Urothelium cell line (cell line): ENCODE measurements at places on chromosomes 7 and 10.

- DNase-seq = no peak
These were observed 59.3 kb downstream of the ARHGAP22 start for GRCh38 chr10:48545462-48546145.

DNA sequence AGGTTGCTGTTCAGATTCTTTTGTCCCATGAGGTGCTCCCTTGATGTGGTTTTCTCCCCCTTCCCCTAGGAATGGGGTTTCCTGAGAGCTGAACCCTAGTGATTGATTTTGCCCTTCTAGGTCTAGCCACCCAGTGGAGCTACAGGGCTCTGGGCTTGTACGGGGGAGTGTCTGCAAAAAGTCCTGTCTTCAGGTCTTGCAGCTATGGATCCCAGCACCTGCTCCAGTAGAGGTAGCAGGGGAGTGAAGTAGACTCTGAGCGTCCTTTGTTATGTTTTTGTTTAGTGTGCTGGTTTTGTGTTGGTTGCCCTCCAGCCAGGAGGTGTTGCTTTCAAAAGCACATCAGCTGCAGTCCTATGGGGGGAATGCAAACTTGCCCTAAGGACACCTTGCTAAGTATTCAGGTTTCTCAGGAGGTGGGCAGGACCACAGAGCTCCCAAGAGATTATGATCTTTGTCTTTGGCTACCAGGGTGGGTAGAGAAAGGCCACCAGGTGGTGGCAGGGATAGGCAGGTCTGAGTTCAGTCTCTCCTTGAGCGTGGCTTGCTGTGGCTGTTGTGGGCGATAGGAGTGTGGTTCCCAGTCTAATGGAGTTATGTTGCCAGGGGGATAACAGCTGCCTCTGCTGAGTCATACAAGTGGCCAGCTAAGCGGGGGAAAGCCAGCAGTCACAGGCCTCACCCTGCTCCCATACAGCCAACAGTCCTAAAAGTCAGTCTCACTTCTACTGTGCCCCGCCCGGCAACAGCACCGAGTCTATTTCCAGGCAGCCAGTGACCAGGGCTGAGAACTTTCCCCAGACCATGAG, 92.4 kb upstream of the JCAD start:
- peak; percentile 72 for DNase-seq

DNA sequence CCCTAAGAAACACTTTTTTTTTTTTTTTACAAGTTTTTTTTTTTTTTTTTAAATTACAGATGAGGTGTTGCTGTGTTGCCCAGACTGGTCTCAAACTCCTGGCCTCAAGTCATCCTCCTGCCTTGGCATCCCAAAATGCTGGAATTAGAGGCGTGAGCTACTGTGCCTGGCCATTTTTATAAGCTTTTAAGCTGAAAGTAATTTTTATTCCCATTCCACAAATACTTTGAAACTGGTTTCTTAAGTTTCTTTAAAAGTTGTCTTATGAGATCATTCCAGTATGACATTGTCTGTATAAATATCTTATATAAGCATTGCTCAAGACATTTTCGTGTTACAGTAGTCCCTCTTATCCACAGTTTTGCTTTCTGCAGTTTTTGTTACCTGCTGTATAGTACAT, 61.4 kb upstream of the CYP26C1 start:
- DNase-seq = no peak

- no peak for DNase-seq
These were observed 156.7 kb downstream of the RAPGEF5 start for GRCh38 chr7:22200238-22200637.

GRCh38 chr10:6187278-6187677, 15.5 kb upstream of the PFKFB3 start:
- DNase-seq = no peak

DNA sequence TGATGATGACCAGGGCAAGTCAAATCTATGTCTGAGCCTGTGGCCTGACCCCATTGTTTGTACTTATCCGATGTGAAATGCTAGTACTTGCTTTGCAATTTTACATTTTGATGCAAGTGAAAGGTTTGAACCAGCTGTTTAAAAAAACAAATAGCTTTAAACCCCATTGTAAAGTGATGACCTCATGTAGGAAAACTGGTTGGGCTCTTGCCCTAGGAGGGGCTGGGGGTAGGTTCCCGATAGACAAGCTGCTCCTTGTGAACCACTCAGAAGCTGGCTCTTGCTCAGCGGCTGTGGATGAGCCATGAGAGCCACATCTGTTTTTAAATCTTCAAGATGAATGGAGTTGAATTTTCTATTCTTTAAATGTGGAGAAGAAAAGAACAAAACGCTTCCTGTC, 185.3 kb downstream of the WDR11 start:
- DNase-seq = no peak

DNA sequence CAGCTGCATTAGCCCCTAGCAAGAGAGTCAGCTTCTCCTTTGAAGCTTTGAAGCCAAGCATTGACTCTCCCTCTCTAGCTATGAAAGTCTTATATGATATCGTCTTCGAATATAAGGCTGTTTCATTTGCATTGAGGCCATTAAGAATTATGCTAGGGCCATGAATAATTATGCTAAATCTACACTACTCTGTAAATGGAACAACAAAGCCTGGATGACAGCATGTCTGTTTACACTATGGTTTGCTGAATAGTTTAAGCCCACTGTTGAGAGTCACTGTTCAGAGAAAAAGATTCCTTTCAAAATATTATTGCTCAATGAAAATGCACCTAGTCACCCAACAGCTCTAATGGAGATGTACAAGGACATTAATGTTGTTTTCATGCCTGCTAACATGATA, 52.8 kb downstream of the ZNF438 start:
- no peak for DNase-seq

DNA sequence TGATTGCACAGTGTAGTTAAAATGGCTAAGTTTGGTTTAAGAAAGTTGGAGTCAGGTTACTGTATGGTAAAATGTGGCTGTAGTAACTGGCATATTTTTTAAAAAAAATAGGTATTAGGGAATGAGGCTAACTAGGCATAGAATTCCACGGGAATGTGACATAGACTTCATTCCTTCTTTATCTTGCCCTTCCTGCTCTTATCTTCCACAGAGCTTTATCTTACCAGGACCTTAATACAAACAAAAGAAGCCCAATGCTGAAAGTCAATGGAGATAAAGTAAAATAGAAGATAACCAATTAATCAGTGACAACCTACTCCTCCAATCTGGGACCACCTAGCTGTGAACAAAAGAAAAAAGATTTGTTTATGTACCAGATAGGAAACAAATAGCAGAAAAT, 58.1 kb downstream of the TET1 start:
- no peak for DNase-seq

- DNase-seq = no peak
These were observed 100.3 kb downstream of the EPC1 start for GRCh38 chr10:32246685-32247084.

DNA sequence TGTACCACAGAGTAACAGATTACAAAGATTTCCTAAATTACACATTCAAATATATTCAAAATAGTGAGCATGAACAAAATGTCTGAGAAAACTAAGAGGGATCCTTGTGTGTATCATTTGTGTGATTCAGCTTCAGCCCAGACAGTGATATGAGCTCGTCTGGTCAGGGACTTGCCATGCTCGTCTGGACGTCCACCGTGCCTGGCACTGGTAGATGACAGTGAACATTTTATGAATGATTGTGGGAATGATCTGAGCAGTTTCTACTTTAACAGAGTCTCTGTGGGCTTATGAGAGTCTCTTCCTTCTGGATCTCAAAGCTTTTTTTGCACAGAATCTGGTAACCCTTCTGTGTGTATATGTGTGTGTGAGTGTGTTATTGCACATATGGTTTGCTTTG, 34.2 kb upstream of the ANKRD2 start:
- no peak for DNase-seq

- no peak for DNase-seq
These were observed 391.1 kb upstream of the NPVF start for GRCh38 chr7:25619381-25619780.

- no peak for DNase-seq
These were observed 12.7 kb upstream of the PDLIM1 start for GRCh38 chr10:95303535-95303934.

GRCh38 chr10:62996925-62997324, 136.2 kb upstream of the NRBF2 start:
- DNase-seq = no peak

- no peak for DNase-seq
These were observed 101.9 kb downstream of the HIBADH start for GRCh38 chr7:27560706-27561235.

GRCh38 chr10:75926763-75927162, 495.3 kb downstream of the LRMDA start:
- no peak for DNase-seq

DNA sequence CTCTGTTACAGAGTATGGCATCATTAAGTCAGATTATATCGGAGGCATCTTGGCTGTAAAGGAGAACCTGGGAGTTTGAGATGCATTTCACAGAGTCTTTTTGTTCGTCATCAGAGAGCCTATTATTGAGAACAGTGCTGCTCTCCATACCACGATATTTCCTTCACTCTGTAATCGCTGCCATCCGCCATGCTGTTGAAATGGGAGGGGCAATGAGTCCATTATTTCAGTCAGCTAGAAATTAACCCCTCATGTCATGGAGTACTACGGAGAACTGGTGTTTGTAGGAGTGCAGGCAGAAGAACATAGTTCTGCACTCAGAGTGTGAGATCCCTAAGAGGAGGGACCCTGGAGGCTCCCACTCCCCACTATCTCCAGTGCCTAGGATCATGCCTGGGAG, 59.2 kb downstream of the SLC16A12 start:
- no peak for DNase-seq

DNA sequence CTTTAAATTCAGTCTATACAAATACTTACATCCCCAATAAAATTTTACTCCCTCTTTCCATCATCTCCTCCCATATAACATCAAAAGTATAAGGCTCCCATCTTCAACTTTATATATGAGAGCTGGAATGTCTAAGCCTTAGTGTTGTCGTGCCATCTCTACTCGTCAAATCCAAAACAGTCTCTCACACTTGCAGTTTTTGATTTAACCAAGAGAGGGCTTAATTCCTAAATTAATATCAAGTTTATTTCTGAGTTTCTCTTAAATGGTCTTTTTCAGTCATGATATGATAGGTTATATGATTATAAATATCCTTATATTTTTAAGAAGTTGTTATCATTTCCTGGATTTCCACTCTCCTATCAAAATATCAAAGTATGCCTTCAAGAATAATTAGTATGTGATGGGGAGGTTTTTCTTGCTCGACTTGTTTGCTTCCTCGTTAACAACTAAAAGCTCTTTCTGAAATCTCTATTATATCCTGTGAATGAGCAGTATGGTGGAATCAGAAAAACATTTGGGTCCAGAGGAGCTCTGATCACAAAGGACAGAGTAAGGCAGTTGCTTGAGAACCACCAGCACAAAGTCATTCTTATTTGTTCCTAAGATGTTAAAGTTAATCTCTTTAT, 12.5 kb upstream of the LIPK start:
- no peak for DNase-seq

- no peak for DNase-seq
These were observed 28.6 kb downstream of the CDK1 start for GRCh38 chr10:60806921-60807320.

GRCh38 chr10:110747609-110748464, 103.7 kb downstream of the RBM20 start:
- no peak for DNase-seq

- no peak for DNase-seq
These were observed 1.3 kb upstream of the NAPEPLD start for GRCh38 chr7:103150192-103150591.

DNA sequence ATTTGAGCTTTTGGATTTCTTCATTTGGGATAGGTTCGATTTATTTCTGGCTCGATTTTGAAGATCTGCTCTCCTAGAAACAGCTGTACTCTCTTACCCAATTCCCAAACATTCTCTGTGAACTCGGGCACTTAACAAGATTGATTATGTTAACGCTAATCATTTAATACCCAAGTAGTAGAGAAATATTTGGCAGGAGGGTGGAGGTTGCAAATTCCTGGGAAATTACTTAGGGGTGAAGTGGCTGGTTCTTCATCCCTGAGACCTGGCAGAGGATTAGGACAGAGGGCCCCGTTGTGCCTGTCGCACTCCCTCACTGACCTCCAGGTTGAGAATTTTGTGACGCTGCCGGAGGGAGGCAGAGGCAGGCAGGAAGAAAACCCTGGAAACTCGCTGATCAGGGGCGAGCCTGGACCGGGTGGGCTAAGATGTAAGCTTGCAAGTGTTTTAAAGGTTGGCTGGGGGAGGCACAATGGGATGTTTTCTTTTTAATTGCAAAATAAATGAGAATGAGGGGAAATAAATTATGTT, 182.6 kb downstream of the TCF7L2 start:
- peak; percentile 18 for DNase-seq

GRCh38 chr7:12581897-12582296, 11.4 kb downstream of the SCIN start:
- no peak for DNase-seq

DNA sequence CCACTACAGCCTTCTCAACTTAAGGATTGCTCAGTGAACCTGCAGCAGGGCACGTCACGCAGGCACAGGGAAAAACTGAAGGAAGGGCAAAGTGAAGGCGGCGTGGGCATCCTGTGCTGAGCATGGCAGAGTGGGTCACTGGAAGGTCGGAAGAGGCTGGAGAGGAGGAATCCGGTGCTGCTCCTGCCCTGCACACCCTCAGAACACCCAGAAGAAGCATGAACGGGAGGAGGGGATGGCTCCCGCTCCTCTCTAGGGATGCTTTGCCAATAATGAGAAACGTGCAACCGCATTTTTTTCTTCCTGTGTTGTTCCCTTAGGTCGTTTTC, 175.1 kb downstream of the TNS3 start:
- no peak for DNase-seq

- no peak for DNase-seq
These were observed 40.2 kb downstream of the CXCL12 start for GRCh38 chr10:44344727-44345126.

DNA sequence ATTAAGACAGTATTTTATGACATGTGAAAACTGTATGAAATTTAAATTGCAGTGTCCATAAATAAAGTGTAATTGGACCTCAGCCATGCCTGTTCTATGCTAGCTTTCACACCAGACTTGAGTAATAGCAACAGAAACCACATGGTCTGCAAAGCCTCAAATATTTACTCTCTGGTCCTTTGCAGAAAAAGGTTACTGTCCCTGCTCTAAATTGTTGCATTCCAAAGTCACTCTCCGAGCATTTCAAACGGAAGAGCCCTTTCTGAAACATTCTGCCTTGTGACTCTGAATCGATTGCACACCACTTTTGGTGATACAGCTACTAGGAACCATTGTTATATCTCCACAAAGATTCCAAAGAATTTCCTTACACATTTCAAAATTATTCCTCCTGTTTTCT, 81.0 kb upstream of the STK17A start:
- peak; percentile 39 for DNase-seq

GRCh38 chr10:108970016-108970415, 953.3 kb downstream of the XPNPEP1 start:
- peak; percentile 61 for DNase-seq

- DNase-seq = no peak
These were observed 9.4 kb upstream of the PIP4K2A start for GRCh38 chr10:22723783-22724182.

GRCh38 chr10:126179637-126180036, 208.6 kb downstream of the ADAM12 start:
- DNase-seq = no peak

DNA sequence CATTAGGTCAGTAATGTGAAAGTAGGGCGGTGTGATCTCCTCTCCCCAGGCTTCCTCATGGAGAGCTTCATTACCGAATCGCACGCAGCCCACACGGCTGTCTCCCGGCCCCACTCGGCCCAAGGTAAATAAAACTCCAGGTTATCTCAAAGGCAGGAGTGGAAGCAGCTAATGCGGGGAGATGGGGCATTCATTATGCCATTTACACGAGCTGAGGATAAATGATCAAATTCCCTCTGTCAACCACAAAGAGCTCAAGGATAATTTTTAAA, 93.5 kb downstream of the ADARB2 start:
- no peak for DNase-seq
